Mammary microvascular endothelial cell (primary cell): ENCODE measurements at places on chromosomes 16 and 17. TPM values are rescaled to one million over a fixed set of nuclear protein-coding genes. Genes with fewer than 3 reads are reported as not detected.

TBC1D3C gene
- 0.13 and 0.20 TPM in 2 replicates for total RNA-seq

NOG gene
- total RNA-seq = 35.9 and 41.2 TPM in 2 replicates

DYNC1LI2 gene
- 64.4 and 68.7 TPM in 2 replicates for total RNA-seq

ABCC6 gene
- not detected in 2 replicates for total RNA-seq

ZNF213 gene
- total RNA-seq = 4.8 and 4.9 TPM in 2 replicates

ESRP2 gene
- total RNA-seq = 0.33 and 0.54 TPM in 2 replicates

CBLN1 gene
- total RNA-seq = not detected in 2 replicates

GPR139 gene
- not detected in 2 replicates for total RNA-seq

DPEP3 gene
- total RNA-seq = not detected in 2 replicates

SULT1A2 gene
- not detected in 2 replicates for total RNA-seq

MPV17L gene
- 0.13 and 0.34 TPM in 2 replicates for total RNA-seq

KRTAP9-2 gene
- not detected in 2 replicates for total RNA-seq

EIF1 gene
- 83.4 and 101 TPM in 2 replicates for total RNA-seq

TERB1 gene
- not detected in 2 replicates for total RNA-seq

LHX1 gene
- total RNA-seq = not detected in 2 replicates

SP2 gene
- total RNA-seq = 2.9 and 5.1 TPM in 2 replicates

SP6 gene
- total RNA-seq = 3.1 and 5.1 TPM in 2 replicates

SALL1 gene
- not detected in 2 replicates for total RNA-seq

PKMYT1 gene
- total RNA-seq = 28.1 and 31.3 TPM in 2 replicates

LGALS9B gene
- total RNA-seq = not detected in 2 replicates

GALR2 gene
- 0.13 TPM in 1 of 2 replicates, not detected in the other for total RNA-seq

DBNDD1 gene
- 4.0 and 5.7 TPM in 2 replicates for total RNA-seq

KIF19 gene
- 4.9 and 5.0 TPM in 2 replicates for total RNA-seq

INO80E gene
- 86.9 and 128 TPM in 2 replicates for total RNA-seq

YPEL2 gene
- total RNA-seq = 28.4 and 31.4 TPM in 2 replicates

C16orf96 gene
- total RNA-seq = 0.05 TPM in 1 of 2 replicates, not detected in the other

MEFV gene
- total RNA-seq = not detected in 2 replicates

SOST gene
- total RNA-seq = not detected in 2 replicates

ZNF319 gene
- total RNA-seq = 2.5 and 9.8 TPM in 2 replicates

TXNDC11 gene
- 52.2 and 58.7 TPM in 2 replicates for total RNA-seq

IL17C gene
- 0.79 TPM in 1 of 2 replicates, not detected in the other for total RNA-seq

PRM1 gene
- total RNA-seq = not detected in 2 replicates

TMEM114 gene
- not detected in 2 replicates for total RNA-seq

TMEM238L gene
- total RNA-seq = not detected in 2 replicates

LRRC75A gene
- under 0.01 and 1.0 TPM in 2 replicates for total RNA-seq

CCDC200 gene
- not detected in 2 replicates for total RNA-seq

OR4D1 gene
- not detected in 2 replicates for total RNA-seq

KCNJ18 gene
- not detected in 2 replicates for total RNA-seq

APOH gene
- total RNA-seq = not detected in 2 replicates

CTRB1 gene
- not detected in 2 replicates for total RNA-seq

CALB2 gene
- total RNA-seq = 0.20 TPM in 1 of 2 replicates, not detected in the other

MSLN gene
- total RNA-seq = not detected in 2 replicates

CUEDC1 gene
- total RNA-seq = 13.4 and 16.4 TPM in 2 replicates

SAMD14 gene
- 3.5 and 5.7 TPM in 2 replicates for total RNA-seq

OR2C1 gene
- not detected in 2 replicates for total RNA-seq

PLEKHH3 gene
- total RNA-seq = 9.1 and 10.4 TPM in 2 replicates

TMC8 gene
- total RNA-seq = 0.07 and 0.30 TPM in 2 replicates

TPSD1 gene
- total RNA-seq = not detected in 2 replicates

HID1 gene
- total RNA-seq = 14.3 and 15.5 TPM in 2 replicates

INCA1 gene
- 0.39 TPM in 1 of 2 replicates, not detected in the other for total RNA-seq

C1QTNF8 gene
- total RNA-seq = not detected in 2 replicates

TBC1D3K gene
- total RNA-seq = not detected in 2 replicates

CIBAR2 gene
- total RNA-seq = not detected in 2 replicates
